DMS79 treated with DMSO at 0.1 percent for 48 hours (cell line): ENCODE measurements at places on chromosomes 3 and 15.

DNA sequence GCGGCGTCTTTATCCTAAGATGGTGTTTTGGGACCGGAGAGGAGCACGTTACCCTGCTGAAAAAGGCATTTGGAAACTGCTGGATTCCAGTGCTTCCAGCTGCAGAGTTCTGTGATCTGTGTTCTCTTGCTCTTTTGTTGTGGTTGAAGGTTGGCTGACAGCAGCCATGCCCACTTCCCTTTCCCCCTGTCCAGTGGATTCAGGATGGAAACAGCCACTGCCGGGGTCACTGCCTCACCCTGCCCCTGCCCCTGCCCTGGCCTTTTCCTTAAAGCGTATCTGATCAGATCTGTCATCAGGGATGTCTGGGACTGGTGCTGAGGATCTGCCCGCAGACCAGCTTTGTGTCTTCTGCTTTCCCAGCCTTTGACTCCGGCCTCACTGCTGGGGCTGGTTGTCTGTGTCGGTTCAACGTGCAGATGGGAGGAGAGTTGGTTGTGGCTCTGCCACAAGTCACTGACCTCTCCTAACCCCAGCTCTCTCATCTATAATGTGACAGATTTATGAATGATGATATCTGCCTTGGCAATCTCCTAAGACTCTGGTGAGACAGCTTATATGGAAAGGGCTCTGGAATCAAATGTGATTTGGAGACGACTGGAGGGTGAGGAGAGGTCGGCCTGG, 219.4 kb upstream of the BHLHE40 start:
- no peak for DNase-seq

DNA sequence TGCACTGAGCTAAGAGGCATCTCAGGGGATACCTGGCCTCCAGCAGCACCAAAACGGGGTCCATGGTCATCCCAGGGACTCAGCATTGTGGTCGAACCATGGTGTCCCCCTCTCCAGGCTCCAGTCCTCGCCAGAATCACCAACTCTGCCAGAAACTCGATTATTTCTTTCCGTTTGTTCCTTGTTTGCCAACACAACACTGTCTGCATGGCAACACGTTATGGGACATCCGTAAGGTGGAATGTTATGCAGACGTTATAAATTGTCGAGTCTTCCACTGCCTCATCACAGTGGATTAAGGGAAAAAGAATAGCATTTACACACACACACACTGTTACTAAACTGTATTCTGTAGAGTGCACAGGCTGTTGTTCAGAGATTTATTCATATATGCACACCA, 52.5 kb upstream of the RPL32 start:
- DNase-seq, result no peak

DNA sequence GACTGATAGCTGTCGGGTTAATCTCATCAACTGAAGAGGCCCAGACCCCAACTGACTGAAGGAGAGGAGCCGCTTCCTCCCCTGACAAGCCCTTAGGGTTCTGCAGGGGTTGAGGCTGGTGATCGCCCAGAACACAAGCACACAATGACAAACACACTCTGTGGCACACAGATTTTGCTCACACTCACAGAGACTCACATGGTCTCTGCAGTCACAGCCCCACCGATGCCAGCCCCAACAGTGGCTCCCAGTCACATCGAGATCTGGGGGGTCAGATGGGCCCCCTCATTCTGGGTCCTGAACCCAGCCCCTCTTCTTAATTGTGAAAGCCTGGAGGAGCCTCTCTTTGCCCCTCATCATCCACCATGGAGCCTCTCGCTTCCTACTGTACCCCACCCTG, 16.7 kb downstream of the PTH1R start:
- DNase-seq, result no peak

- peak; percentile 59 for DNase-seq
Measured at GRCh38 chr3:15310491-15311370, 21.7 kb downstream of the SH3BP5 start.

GRCh38 chr15:73142802-73143762, 90.8 kb downstream of the NEO1 start:
- no peak for DNase-seq

DNA sequence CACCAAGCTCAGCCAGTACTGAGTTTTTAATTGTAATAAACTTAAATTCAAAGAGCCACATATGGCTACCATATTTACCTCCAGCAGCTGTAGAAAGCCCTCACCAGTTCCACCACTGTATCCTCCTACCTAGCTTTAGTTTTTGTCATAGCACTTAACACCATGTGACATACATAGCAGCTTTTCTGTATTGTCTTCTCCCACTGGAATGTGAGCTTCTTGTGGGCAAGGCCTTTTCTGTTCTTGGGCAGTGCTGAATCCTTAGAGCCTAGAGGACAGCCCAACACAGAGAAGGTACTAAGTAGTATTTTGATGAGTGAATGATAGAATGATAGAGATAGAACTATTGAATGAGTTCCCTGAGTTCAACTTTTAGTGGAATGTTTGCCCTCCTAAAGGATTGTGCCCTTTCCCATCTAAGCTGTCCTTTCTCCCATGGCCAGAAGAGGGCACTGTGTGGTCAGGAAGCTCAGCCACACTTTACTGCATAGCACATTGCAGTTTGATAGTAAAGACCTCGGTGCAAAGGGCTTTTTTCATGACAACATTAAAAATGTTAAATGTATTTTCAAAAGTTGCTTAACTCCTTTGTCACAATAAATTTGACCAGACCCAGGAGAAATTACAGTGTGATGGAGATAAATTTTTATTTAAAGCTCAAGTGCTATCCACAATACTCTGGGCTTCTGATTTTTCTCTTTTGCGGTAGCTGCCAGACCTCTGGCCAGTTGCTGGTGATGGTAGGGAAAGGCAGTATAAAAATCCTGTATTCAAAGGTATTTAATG, 115.8 kb downstream of the GHSR start:
- peak; percentile 63 for DNase-seq

DNA sequence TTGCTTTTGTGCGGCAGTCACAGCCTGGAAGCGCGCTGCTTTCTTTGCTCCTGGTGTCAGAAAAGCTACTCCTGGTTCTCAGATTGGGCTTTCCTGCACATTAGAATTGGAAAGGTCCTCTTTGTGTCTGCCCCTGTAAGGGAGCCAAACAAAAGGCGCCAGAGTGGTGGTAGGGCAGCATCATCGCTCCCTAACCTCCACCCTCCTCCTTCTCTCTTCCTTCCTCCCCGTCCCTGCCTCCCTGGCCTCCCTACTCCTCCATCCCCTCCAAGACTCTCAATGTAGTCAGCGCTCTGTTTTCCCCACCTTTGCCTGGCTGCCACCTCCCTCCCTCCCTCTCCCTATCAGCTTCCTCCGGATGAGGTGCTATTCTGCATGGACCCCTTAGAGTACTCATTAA, 65.3 kb downstream of the SH3GL3 start:
- DNase-seq, result no peak

DNA sequence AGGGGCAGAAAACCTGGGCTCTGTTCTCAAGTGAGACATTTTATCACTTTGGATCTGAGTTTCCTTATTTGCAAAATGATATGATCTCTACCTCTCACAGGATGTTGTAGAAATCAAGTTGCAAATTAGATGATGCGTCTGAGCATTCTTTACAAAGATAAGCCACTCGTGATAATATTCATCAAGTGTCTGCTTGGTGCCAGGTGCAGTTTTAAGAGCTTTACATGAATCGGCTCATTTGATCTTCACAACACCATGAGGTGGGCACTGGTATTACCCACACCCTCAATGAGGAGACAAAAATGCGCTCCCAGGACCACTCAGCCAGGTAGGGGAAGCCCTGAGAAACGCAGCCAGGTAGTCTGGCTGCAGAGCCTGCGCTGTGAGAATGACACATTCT, 59.1 kb upstream of the CA12 start:
- peak; percentile 28 for DNase-seq

GRCh38 chr15:69058830-69059556, 44.5 kb downstream of the NOX5 start:
- DNase-seq, result peak; percentile 52

GRCh38 chr3:195164573-195165264, 106.2 kb downstream of the XXYLT1 start:
- DNase-seq, result no peak

DNA sequence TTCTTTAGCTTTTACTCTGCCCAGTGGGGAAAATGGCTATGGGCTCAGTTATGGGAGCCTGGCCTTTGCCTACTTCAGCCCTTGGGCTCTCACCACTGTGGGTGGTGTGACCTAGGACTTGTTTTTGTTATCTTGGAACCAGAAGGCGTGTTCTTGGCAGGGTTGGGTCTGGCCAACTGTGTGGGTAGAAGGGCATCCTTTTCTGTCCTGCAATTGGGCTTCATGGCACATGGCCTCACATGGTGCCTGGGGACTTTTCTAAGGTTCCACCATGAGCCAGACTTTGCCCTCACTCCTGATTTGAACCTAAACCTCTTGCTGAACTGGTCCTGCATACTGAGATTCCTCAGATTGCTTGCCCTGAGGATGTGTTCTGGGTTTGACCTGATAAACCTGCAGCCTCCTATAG, 1.7 kb downstream of the GLYCTK start:
- no peak for DNase-seq

GRCh38 chr15:75233504-75234190, 24.5 kb upstream of the GOLGA6C start:
- DNase-seq, result no peak

DNA sequence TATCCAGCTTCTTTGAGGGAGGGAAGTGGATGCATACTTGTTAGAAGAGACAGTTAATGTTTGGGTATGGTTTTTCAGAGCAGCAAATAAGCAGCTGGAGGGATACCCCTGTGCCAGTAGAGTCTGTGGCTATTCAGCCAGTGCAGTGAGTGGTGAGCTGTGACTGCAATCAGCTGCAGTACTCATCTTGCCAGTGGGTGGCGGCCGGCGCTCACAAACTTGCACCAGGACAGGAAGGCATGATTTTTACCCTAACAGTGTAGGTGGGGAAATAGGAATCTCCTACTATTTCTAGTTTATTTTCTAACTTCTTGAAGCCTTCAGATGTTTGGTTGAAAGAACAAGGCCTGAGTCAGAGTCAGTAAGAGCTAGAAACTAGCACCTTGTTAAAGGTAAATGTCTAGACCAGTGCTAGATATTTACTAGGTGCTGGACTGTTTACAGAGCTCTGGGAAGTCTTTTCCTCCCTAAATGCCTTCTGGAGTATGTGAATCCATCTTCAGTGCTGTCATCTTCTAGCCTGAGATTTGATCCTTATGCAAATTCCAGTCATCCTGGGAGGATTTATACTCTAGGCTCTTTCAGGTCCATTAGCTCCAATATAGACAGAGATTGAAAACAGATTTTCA, 23.6 kb downstream of the TIMP4 start:
- DNase-seq, result peak; percentile 3

- DNase-seq, result no peak
Measured at GRCh38 chr15:70362886-70363285, 265.2 kb upstream of the TLE3 start.

DNA sequence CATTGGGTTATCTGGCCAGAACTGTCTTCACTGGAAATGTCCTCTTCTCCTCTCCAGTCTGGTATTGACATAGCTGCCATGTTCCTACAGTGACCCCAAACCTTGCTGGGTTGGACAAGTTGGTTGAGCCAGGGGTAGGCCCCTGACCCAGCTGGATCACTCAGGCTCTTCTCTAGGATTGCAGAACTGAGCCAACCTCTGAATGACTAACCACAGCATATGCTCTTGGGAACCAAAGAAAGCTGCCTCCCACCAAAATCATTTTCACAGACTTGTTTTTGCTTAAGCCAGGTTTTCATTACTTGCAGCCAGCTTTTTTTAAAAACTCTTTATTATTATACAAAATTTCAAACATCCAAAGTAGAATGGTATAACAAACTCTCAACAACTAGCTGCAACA, 41.4 kb downstream of the FSIP1 start:
- DNase-seq, result no peak
